ENCODE measurements at places on chromosomes 2 and 18. TPM values are rescaled to one million over a fixed set of nuclear protein-coding genes. Genes with fewer than 3 reads are reported as not detected.

The RAX gene
- not detected for total RNA-seq

DNA sequence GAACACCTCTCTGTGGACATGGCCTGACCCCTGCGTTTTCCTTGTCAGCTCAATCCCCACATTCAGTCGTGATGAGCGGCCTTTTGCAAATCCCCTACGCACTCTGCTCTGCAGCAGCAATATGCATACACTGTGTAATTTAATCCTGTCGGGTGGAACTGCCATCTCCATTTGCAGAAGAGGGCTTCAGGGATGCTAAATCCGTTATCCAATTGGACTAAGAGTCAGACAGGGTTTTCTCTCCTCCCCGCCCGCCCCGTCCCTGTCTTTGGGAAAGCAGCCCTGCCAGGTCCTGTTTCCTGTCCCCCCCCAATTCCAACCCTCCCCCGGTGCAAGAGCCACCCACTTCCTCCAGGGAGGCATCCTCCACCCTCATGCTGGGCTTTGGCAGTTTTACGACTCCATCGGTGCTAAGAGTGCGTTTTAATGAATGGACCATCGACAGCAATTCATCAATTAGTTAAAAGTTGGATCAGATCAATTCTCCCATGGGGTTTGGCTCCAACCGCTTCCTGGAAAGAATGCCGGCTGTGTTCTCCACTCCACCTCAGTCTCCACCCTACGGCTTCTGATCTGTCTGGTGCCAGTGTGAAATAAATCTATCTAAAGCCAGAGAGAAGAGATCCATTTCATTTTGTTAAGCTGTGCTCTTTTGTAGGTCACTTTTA is 53.5 kb upstream of the ASAP2 start:
- no peaks in the 10 kb centered on the region for H3K36me3 ChIP-seq
- no peaks in the 10 kb centered on the region for H3K4me1 ChIP-seq
- H3K4me3 ChIP-seq: no peak overlapping the region
- H3K27me3 ChIP-seq: no peaks in the 10 kb centered on the region
- H3K27ac ChIP-seq: no peak overlapping the region

The DYSF gene
- 1.4 TPM for total RNA-seq

The POTEC gene
- not detected for total RNA-seq

DNA sequence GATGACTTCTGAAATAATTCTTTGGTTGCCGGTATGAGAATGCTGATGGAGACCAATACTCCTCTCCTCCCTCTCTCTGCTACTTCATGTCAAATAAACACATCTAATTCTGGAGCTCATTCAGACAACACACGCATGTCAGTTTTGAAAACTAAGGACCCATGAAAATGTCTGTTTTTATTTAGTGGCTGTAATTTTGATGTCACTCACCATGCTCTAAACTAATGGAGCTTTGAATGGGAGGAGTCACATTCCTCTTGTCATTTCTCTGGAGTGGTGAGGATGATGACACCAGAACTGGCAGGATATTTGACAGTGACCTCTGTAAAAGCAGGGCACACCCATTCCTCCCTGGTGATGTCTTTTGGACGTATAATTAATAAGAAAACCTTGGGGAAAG is 163.0 kb downstream of the PHLPP1 start:
- H3K36me3 ChIP-seq: peaks cover 3% of the 10 kb centered on the region
- peaks cover 38% of the 10 kb centered on the region for H3K4me1 ChIP-seq
- H3K27ac ChIP-seq: peak overlapping the region; percentile 89
- DNase-seq: no peak

- H3K36me3 ChIP-seq: peaks cover 22% of the 10 kb centered on the region
- no peak overlapping the region for H3K27ac ChIP-seq
- no peak for DNase-seq
- peaks cover 3% of the 10 kb centered on the region for H3K4me1 ChIP-seq
- no peaks in the 10 kb centered on the region for H3K27me3 ChIP-seq
Observed at GRCh38 chr2:175147186-175147585, 20.8 kb downstream of the ATF2 start.

The UGT1A3 gene
- not detected for total RNA-seq

All from mesothelial cell of epicardium (in vitro differentiated cells).